RWPE1 (cell line): ENCODE measurements at places on chromosomes 12 and 14.

- DNase-seq, result no peak
Measured at GRCh38 chr12:53990311-53991076, 5.5 kb downstream of the HOXC10 start.

GRCh38 chr14:21096978-21097635 lies 1.3 kb downstream of the ZNF219 start:
- DNase-seq, result no peak

- no peak for DNase-seq
Measured at GRCh38 chr14:28407996-28408395, 358.6 kb upstream of the FOXG1 start.

GRCh38 chr12:86513226-86513625 lies 257.0 kb upstream of the MGAT4C start:
- no peak for DNase-seq

GRCh38 chr12:12996209-12996608 lies 3.9 kb downstream of the HEBP1 start:
- no peak for DNase-seq

- DNase-seq, result no peak
Measured at GRCh38 chr14:50892255-50892654, 20.4 kb downstream of the ABHD12B start.

GRCh38 chr12:20372326-20373096 lies 4.2 kb downstream of the PDE3A start:
- DNase-seq, result no peak

DNA sequence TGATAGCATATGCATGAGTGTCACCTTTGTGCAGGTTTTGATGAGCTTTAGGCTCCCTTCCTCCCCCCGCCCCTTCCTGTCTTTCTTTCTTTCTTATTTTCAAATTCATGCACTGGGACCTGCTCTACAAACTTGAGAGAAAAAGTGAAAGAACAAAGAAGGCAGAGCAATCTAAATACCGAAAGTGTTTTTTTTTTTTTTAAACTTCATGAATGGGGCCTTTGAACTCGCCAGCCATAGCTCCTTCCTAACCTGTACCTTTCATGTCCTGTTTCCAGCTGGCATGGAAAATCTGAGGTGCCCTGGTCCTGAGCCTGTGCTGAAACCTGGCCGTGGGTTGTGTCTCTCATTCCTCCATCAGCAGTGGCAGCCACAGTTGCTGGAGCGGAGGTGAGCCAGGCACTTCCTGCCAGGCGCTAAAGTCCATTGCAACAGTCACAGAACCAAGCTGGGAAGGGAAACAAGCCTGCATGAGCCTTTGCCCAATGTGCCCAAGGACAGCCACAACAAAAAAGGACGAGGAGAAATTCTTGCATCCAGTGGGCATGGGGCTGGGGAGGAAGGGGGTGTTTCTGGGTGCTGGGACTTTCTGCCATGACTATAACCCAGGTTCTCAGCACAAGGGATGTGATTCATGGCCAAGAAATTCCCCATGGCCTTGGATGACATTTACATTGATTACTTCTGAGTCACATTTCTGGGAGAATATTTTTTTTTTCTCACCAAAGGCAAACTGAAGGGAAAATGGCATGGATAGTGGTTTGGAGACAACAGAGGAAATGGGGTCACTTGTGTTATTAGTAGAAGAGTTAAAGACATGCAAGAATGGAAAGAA lies 102.7 kb downstream of the TMEM30B start:
- peak; percentile 93 for DNase-seq

- no peak for DNase-seq
Measured at GRCh38 chr12:87815771-87816585, 213.2 kb downstream of the C12orf50 start.
